ENCODE measurements at places on chromosomes 11 and 22.
A peak's percentile ranks its signal among the peaks of the same experiment; 100 is the strongest.

DNA sequence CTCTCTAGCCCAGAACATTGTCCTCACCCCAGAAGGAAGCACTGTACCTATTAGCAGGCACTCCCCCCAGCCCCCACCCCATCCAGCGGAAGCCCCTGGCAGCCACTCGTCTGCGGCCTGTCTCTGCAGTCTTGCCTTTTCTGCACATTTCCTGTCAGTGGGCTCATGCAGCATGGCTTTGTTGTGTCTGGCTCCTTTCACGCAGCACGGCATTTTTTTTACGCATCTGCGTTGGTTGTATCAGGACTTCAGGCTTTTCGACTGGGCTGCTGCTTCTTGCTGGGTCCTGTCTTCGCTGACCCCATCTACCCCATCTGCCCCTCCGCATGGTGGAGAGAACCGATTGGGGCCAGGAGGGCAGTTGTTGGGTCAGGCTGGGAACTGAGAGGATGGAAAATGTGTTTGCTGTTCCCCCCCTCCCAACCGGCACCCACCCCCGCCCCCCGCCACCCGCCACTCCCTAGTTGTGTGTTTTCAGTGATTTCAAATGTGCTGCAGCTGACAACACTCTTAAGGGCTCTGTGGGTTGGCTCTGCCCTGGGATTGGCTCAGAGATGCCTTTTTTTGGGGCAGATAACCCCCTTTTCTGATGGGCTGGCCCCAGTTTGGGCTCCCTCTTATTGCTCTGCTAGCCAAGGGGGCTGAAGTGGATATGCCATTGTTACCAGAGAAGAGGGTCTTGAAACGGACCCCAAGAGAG, 110.0 kb downstream of the KIAA1671 start:
- peak; percentile 91 for DNase-seq

DNA sequence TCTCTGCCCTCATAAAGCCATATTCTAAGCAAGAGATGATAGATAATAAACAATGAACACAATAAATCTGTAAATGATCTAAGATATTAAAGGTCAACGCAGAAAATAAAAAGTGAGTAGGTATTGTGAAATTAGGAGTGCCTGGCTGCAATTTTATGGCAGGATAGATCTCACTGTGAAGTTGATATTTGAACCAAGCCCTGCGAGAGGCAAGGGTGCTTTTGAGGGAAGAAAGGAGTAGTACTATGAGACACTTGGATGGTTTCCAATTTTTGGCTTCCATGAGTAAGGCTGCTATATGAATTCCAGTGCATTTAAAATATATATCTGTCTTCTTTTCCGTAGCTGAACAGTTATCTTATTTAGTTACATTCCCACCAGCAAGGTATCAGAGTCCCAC, 720.0 kb upstream of the CNTN5 start:
- DNase-seq: no peak

GRCh38 chr11:85886089-85887056, 31.2 kb downstream of the CCDC83 start:
- no peak for DNase-seq

- DNase-seq: no peak
Observed at GRCh38 chr11:2923446-2924375, 5.5 kb downstream of the PHLDA2 start.

GRCh38 chr22:35209203-35209602, 48.1 kb upstream of the HMGXB4 start:
- DNase-seq: no peak

DNA sequence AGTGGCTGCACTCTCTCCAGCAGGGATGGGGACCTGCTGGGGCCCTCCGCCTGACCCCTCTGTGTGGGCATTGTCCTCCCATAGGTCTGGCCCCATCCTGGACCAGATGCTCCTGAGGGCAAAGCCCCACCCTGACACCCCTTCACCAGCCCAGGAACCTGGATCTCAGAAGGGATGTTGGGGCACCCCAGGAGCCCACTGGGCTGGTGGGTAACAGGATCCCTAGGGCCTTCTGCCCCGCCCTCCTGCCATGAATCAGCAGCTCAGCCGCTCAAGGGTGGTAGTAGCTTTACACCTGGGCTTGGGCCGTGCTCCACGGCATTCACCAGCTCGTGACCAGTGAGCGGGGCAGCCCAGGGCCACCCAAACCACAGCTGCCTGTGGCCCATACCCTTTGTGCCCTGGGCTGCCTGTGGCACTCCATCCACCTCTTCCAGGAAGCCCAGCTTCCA, 1.0 kb upstream of the MAPK12 start:
- no peak for DNase-seq

- DNase-seq: no peak
Observed at GRCh38 chr11:119634301-119634700, 94.7 kb downstream of the NECTIN1 start.

GRCh38 chr11:120675171-120675570, 163.6 kb downstream of the GRIK4 start:
- DNase-seq: no peak

DNA sequence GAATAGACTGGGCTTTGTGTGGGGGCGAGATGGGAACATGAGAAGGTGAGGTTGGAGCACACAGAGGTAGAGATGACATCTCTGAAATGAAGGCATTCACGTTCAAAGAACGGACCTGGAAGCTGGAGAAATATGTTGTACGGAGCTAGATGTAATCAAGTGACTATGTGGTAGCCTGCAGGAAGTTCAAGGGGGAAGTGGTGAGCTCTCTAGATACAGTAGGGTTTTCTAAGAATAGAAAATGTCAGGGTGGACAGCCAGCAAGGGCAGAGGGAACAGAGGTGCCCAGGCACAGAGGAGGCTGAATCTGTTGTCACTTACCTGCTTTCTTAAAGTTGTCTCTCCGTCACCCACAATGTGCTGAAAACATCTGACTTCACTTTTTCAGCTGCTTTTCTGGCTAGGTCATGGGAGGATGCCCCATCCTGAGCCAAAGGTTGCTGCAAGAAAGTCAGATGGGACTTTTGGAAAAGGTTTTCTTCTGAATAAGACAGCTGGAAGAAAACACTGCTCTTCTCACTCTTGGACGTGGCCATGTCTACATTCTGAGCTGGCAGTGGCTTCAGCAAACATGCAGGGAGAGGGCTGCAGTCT, 171.5 kb upstream of the B3GAT1 start:
- peak; percentile 61 for DNase-seq

DNA sequence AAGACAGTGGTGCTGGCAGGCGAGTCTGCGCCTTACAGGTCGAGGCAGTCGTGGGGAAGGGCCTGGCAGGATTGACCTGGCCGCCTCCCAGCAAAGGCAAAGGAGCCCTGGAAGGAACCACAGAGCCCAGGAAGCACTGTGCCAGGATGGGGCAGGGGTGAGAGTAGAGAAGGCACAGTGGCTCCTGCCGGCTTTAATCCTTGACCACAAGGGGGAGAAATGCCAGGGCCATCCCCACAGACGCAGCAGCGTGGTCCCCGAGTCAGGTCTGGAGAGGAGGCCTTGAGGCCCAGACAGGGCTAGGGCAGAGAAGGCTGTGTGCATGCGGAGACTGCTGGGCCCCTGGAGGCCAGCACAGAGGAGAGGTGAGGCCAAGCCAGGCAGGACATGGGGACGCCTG, 9.9 kb upstream of the NDUFS8 start:
- no peak for DNase-seq

GRCh38 chr11:1830322-1831223, 4.2 kb upstream of the SYT8 start:
- no peak for DNase-seq

GRCh38 chr22:42813501-42813900, 43.6 kb downstream of the ARFGAP3 start:
- DNase-seq: no peak

GRCh38 chr11:132541794-132542193, 990.5 kb downstream of the OPCML start:
- no peak for DNase-seq

DNA sequence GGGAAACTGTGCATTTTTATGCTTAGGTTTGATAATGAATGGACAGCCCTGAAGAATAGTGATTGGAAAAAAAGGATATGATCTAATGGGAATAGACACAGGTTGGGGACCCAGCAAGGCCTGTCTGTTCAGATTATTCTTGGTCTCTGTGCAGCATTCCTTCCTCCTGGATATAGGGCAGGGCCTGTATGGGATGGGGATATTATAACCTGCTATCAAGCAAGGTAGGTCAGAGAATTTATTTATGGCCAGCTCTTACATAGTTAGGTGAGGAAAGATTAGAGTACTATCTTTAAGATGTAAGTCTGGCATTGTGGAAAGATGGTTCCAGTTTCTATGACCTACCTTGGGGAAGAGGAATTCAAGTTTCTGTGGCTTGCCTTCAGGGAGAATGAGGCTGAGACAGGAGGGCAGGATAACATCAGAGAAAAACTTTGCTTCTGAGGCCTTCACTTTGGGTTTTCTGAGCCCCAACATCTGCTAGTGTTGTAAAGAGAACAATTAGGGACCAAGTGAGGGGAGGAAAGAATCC, 8.5 kb upstream of the BIRC2 start:
- DNase-seq: no peak

- no peak for DNase-seq
Observed at GRCh38 chr22:41146573-41146972, 54.2 kb downstream of the EP300 start.

GRCh38 chr11:22581354-22582150, 44.1 kb downstream of the FANCF start:
- DNase-seq: no peak

GRCh38 chr11:77752516-77752915, 68.0 kb downstream of the RSF1 start:
- DNase-seq: no peak

GRCh38 chr22:24845041-24845898, 39.3 kb downstream of the SGSM1 start:
- no peak for DNase-seq

DNA sequence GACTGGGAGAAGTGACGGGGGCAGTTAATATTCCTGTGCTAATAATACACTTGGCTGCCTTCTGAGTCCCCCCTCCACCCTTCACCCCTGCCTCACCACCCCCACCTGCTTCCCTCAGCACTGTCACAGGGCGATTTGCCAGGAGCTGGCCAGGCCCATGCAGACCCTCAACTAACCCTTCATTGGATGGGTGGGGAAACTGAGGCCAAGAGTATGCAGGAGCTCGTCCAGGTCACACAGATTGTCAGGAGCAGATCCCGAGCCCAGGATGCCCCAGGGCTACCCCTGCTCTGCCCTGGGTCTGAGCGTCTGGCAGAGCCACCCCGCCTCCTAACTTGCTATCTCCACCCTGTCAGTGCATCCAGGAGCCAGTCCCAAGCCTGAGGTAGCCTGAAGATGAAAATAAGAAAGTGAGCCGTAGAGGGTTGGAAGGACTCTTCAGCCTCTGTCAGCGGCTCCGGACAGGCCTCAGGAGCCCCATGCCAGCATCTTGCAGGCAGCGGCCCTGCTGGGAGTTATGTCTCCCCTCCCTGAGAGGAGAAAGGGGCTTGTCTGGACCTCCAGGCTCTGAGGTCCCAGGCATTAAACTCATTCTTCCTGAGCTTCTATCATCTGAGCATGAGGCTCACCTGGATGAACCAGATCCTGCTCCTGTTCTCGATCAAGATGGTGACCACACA, 6.2 kb downstream of the TPBGL start:
- no peak for DNase-seq

DNA sequence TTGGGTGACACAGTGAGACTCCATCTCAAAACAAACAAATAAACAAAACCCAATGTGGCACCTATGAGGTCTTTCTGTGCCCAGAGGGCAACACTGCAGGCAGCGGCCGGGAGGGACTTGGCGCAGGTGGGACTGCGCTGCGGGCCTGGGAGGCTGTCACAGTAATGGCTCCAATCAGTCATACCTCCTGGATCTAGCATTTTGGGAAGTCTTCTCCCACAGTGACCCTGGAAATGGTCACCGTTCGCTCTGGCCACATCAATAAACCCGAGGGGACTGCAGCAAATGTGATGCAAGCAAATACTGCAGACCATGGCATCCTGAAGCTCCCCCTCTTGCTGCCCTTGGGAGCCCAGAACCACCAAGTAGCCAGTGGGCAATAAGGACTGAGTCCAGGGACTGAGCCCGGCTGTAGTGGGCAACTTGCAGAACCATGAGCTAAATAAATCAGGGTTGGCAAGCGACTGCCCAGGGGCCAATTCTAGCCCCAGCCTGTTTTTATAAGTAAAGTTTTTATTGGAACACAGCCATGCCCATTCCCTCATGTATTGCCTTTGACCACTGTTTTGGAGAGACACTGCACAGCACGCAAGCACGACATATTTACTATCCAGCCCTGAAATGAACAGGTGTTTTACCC, 15.4 kb downstream of the SHANK2 start:
- no peak for DNase-seq

DNA sequence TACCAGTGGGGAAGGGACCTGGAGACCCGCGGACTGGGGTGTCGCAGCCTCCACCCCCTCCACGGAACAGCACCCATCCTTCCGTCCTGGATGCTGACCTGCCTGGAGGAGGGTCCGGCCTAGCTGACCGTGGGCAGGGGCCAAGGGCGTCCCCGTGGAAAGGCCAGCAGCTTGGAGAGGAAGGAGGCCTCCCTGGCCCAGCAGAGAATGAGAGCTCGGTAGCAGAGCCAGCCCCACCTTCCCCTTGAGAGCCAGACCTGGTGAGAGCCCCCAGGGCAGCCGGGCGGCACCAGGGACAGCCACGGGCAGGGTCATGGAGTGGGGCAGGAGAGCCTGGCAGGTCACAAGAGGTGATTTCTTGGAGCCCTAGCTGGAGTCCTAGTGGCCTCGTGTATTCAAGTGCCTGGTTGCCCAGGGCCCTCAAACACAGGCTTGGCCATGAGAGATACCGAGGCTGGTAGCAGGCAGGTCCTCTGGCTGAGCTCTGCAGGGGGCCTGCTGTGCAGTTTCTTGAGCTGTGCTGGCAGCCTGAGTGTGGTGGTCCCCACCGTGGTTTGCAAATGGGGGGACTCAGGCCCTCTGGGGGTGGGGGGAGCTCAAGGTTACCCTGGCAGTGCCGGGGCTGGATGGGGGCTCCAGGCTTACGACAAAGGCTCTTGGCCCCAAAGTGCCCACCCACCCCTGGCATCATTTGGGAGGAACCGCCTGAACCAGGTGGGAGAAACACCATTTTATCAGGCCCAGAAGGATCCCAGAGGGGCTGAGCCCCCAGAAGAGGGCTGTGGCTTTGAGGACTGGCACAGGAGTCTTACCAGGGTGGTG, 7.6 kb downstream of the TSPAN32 start:
- no peak for DNase-seq

DNA sequence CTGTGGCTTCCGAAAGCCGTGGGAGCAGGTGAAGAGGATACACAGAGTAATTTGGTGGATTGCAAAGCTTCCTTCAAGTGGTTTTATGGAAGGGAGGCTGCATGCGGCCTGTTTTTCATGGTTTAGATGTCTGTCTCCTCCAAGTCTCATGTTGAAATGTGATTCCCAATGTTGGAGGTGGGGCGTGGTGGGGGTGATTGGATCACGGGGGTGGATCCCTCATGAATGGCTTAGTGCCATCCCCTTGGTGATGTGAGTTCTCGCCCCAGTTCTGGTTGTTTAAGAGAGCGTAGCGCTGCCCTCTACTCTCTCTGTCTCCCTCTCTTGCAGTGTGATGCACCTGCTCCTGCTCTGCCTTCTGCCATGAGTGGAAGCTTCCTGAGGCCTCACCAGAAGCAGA, 247.8 kb upstream of the B3GAT1 start:
- no peak for DNase-seq

- DNase-seq: no peak
Observed at GRCh38 chr22:36306227-36306626, 53.3 kb downstream of the APOL1 start.

GRCh38 chr11:68116126-68116525, 5.1 kb downstream of the CHKA start:
- DNase-seq: no peak

- DNase-seq: no peak
Observed at GRCh38 chr11:118552341-118552740, 13.4 kb downstream of the IFT46 start.

Data from Jurkat, Clone E6-1 (cell line).